HFFc6 (cell line): ENCODE measurements at places on chromosomes 4 and X.
A peak's percentile ranks its signal among the peaks of the same experiment; 100 is the strongest.

DNA sequence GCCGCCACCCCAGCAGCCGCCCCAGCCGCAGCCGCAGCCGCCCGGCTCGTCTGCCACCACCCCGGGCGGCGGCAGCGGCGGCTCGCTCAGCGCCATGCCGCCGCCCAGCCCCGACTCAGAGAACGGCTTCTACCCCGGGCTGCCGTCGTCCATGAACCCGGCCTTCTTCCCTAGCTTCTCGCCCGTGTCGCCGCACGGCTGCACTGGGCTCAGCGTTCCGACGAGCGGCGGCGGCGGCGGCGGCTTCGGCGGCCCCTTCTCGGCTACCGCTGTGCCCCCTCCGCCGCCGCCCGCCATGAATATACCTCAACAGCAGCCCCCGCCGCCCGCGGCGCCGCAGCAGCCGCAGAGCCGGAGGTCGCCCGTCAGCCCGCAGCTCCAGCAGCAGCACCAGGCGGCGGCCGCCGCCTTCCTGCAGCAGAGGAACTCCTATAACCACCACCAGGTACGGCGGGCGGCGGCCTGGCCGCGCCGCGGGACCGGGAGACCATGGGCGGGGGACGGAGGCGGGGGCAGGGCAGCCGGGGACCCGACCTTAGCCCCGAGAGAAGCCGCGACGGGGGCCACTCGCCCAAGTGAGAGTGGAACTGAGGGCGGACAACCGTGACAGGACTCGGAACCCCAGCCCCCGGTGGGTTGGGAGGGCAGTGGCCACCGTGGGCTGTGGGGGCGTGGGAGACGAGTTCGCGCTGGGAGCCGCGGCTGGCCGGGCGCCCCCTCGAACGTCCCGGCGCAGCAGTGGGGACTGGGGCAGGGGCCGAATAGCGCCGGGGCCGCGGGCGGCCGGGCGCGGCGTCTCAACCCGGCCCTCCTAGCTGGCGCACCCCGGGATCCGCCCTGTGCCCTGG, 1.8 kb downstream of the CPEB2 start:
- no peak for DNase-seq

- peak; percentile 97 for DNase-seq
Observed at GRCh38 chr4:24924309-24924781, 11.5 kb upstream of the CCDC149 start.

- no peak for DNase-seq
Observed at GRCh38 chr4:159150821-159151390, 48.0 kb downstream of the RAPGEF2 start.

- DNase-seq, result no peak
Observed at GRCh38 chrX:65723706-65724105, 56.3 kb downstream of the MSN start.

- DNase-seq, result peak; percentile 27
Observed at GRCh38 chrX:119753639-119754257, 4.6 kb upstream of the SOWAHD start.

GRCh38 chr4:108361446-108361820, 192.7 kb upstream of the LEF1 start:
- DNase-seq, result no peak

DNA sequence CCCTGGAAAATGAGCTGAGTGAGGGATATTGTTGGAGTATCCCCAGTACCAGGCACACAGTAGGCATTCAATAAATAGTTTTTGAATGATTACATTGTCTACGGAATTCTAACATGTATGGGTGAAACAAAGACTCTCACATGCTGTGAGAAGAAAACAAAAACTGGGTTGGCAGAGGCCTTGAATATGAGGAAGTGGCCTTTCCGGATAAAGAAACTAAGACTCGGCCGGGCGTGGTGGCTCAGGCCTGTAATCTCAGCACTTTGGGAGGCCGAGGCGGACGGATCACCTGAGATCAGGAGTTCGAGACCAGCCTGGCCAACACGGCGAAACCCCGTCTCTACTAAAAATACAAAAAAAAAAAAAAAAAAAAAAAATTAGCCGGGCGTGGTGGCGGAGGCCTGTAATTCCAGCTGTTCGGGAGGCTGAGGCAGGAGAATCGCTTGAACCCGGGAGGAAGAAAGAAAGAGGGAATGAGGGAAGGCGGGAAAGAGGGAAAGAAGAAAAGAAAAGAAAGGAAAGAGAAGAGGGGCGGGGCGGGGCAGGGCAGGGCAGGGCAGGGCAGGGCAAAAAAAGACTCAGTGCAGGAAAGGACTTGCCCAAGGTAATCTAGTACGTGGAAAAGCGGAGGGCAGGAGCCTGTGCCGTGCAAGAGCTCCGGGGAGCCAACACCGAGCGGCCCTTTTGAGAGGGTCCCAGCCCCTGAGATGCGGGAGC, 689 bp upstream of the TMA16 start:
- DNase-seq, result no peak

DNA sequence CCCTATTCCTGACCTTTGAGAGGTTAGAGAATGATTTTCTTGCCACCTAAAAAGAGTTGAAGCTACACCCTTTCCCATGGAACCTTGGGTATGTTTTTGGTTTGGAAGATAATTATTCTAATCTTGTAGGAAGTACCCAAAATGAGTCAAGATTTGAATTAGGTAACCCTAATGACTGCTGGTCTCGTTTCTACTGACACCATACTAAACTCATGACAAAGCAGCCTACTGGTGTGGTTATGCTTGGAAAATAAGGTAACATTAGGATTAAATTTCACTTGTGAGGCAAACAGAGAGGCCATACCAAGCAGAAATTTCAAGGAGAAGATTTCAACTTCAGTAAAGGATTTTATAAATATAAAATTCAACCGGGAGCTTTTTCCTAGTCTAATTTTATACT, 107.9 kb downstream of the FBXW7 start:
- no peak for DNase-seq

- no peak for DNase-seq
Observed at GRCh38 chr4:184388106-184388505, 86.2 kb downstream of the IRF2 start.

GRCh38 chrX:12741416-12741815, 49.8 kb upstream of the PRPS2 start:
- DNase-seq, result no peak

DNA sequence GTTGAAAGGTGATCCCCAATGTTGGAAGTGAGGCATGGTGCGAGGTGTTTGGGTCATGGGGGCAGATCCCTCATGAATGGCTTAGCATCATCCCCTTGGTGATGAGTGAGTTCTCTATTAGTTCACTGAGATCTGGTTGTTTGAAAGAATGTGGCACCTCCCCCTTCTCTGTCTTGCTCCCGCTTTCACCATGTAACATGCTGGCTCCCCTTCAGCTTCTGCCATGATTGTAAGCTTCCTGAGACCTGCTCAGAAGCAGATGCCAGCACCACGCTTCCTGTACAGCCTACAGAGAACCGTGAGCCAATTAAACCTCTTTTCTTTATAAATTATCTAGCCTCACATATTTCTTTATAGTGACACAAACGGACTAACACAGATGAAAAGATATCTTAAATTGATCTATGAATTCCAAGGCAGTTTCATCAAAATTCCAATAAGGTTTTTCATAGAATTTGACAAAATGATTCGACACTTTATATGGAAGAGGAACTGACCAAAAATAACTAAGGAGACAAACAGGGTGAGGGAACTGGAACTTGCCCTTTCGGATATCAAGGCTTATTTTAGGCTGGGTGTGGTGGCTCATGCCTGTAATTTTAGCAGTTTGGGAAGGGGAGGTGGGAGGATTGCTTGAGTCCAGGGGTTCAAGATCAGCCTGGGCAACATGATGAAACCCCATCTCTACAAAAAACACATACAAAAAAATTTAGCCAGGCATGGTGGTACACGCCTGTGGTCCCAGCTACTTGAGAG, 56.9 kb upstream of the OGT start:
- DNase-seq, result no peak

DNA sequence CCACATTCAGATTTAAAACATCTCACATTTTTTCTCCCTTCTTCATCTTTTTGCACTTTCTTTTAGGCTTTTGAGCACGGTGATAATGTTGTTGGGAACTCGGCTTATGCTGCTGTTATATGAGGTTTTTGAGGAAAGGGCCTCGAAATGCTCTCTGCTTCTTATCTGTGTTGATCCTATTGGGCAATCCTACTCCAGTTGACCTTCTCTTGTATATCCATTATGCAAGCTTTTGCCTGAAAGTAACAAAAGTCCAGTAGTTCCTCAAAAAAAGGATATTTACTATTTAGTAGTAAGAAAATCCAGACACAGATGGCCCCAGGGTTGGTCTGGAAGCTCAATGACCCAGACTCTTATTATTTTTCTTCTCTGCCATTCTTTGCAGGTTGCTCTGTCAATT, 57.7 kb upstream of the SPANXB1 start:
- DNase-seq, result no peak

DNA sequence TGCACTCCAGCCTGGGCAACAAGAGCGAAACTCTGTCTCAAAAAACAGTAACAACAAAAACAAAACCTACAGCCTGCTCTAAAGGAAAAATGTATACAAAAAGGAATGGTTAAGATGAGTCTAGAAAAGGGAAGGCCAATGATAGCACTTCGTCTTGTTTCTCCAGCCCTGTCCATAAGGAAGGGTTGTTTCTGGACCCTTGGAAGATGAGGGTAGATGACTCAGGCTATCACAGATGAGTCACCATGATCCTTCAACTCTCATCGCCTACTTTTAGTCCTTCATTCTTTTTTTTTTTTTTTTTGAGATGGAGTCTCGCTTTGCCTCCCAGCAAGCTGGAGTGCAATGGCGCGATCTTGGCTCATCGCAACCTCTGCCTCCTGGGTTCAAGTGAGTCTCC, 8.8 kb downstream of the PLA2G12A start:
- DNase-seq, result no peak

- no peak for DNase-seq
Observed at GRCh38 chrX:26918631-26919030, 544.5 kb downstream of the PPP4R3C start.

GRCh38 chr4:176287546-176287945, 18.5 kb upstream of the ASB5 start:
- DNase-seq, result no peak

DNA sequence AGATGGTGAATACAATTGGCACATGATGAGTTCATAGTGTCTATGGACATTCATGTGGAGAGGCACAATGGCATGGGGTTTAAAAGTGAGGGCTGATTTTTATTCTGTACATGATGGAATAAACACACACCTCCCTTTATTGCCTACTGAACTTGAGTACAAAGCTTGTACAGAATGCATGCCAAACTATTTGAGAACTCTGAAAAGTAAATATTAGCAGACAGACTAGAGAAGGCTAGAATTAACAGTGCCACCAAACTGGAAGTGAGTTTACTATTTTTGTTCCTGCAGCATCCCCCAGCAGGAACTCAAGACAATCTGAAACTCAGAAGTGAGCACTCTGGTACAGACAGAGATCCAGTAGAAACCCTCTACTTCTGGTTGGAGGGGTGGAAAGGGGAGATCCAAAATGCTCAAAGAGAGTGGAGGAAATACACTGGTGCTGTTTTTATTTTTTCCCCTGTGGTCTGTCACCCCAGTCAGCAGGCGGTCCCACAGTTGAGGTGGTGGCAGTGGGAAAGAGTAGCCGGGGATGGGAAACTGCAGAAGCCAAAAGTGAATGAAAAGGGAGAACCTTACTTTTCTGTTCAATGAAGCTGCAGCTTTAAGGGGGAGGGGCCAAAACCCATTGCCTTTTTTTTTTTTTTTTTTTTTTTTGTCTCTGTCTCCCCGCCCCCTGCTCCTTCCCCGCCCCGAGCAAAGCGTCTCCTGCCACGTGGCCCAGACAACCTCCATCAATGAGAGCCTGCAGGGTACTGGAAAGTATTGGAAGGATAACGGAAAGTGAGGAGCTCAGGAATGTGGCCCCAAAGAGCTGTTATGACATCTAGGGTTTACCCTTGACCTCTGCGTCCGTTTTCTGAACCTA, 20.5 kb downstream of the AKAP4 start:
- no peak for DNase-seq

DNA sequence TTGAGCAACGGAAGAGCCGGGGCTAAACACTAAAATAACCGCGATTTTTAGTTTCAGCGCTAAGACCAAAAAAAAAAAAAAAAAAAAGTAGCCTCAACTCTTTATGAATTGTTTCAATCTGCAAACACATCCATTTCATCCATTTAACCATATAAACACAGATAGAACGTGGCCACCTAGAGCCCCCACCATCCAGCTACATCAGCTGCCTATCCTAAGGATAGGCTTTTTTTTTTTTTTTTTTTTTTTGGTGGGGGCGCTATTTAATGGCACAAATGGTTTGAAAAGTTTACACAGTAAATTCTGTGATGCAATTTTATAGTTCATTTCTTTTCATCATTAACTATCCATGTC, 492 bp upstream of the HDAC8 start:
- DNase-seq, result no peak

GRCh38 chr4:25722964-25723363, 67.3 kb downstream of the SLC34A2 start:
- no peak for DNase-seq
